ENCODE measurements at places on chromosomes 6 and 20. TPM values are rescaled to one million over a fixed set of nuclear protein-coding genes. Genes with fewer than 3 reads are reported as not detected.

- DNase-seq, result no peak
Measured at GRCh38 chr6:123039431-123039830, 43.4 kb downstream of the CLVS2 start.

DNA sequence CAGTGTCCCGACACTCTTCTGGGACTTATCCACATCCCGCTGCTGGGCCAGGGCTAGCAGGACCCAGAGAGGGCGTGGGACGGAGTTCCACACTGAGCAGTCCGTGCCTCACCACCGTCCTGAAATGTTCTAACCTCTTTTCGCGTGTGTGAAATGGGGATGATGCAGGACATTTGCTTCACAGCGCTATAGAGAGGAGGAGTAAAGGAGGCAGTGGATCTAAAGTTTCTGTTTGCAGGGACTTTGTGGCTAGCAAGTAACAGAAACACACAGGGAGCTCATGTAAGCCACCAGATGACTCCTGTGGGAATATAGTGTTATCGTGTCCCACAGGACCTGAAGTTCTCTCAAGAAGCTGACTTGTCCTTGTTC is 634 bp downstream of the ITPA start:
- DNase-seq, result no peak

Gene BANF2
- not detected for polyA plus RNA-seq

- DNase-seq, result no peak
Measured at GRCh38 chr6:156309017-156309416, 468.2 kb upstream of the ARID1B start.

- no peak for DNase-seq
Measured at GRCh38 chr6:85670573-85670972, 27.9 kb upstream of the SYNCRIP start.

DNA sequence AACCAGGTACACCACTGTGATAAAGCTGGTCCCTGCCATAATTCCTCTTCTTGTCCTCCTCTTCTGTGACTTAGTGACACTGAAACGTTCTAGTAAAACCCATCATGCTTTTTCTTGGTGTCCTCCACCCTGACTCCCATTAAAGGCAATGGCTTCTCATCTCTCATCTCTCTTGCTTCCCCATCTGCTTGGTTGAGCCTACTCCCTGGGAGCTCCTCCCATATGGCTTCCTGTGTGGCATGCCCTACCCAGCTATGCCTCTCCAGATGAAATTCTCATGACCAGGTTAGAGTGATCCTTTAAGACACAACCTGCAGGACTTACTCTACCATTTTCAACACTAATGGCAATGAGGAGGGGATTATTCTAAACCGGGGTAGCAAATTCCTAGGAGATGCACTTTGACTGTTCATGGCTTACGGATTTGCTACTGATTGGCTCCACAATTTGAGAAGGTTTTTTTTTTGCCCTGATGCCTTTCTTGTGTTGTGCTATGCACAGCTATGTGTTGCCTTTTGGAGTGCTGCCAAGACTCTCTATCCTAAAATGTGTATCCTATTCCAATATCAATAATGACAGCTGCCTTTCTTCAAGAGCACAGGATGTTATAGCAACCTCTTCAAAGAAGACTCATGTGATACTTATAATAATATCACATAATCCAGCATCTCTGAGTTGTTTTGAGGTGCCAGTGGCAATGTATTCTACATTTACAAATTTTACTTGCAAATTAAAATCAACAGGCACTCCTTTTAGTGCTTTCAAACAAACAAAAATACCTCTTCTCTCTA is 6.1 kb downstream of the SIRPG start:
- DNase-seq, result no peak
